Activated naive CD4-positive, alpha-beta T cell (primary cell): ENCODE measurements at places on chromosomes 12 and 14.

GRCh38 chr14:57018065-57018464 is 207.8 kb upstream of the OTX2 start:
- DNase-seq, result no peak

GRCh38 chr12:76764856-76765255 is 941 bp downstream of the ZDHHC17 start:
- DNase-seq, result no peak

DNA sequence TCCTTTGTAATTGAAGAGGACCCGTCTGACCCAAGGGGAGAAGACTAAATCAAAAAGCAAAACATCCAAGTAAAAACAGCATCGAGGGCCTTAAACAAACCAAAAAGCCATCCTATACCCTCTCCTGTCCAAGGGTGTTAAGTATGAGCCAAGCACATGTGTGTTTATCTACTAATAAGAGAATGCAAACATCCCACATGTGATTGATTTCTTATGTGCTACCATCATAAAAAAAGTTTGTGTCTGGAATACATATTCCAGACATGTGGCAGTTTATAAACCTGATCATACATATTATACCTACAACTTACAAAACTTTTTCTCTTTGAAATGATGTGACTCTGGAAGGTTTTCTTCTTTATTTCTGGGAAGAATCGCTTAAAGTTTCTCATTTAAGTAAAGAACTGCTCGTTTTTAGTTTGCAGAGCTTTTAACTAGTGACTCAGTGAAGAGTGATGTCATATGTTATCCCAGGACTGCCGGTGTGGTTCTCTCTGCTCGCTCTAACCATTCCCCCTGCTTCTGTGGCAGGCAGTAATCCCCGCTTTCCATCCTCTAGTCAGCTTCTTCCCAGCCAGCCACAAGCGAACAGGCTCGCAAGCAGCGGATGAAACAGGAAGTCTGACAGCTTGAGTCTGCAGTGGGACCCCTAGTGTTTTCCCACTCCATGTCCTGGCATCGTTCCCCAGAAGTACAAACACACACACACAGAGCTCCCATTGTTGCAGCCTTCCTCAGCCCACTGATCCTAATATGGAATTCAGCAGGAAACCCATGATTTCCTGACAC is 431 bp upstream of the RHOJ start:
- DNase-seq, result no peak

DNA sequence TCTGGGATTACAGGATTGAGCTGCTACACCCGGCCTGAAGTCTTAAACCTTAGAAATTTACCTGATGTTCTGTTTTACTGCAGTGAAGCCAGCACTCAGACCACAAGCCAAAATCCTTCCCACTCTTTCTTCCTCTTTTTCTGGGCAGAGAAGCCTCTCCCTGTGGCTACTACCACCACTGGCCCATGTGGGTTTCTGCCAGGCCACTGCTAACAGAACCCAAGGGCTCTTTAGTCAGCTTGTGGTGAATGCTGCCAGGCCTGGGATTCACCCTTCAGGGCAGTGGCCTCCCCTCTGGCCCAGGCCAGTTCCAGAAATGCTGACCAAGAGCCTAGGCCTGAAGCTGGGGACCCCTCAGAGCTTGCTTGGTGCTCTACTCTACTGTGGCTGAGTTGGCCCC is 35.3 kb downstream of the GAS2L3 start:
- DNase-seq, result no peak

DNA sequence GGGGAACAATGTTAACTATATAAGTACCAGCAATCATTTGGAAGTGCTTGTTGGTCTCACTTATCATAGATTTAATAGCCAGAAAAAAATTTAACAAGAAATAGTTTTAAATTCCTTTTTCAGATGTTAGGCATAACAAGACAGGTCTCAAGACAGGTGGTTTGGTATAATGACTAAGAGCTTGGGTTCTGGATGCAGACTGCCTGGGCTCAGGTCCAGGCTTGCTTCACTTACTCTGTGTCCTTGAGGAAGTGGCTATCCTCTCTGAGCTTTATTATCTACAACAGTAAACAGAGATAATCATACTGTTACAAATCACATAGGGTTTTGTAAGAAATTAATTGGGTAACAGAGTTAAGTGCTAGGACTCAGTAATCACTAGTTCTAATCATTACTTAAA is 338.0 kb upstream of the FLRT2 start:
- DNase-seq, result no peak

- no peak for DNase-seq
Measured at GRCh38 chr12:128290938-128291337, 24.0 kb downstream of the TMEM132C start.

DNA sequence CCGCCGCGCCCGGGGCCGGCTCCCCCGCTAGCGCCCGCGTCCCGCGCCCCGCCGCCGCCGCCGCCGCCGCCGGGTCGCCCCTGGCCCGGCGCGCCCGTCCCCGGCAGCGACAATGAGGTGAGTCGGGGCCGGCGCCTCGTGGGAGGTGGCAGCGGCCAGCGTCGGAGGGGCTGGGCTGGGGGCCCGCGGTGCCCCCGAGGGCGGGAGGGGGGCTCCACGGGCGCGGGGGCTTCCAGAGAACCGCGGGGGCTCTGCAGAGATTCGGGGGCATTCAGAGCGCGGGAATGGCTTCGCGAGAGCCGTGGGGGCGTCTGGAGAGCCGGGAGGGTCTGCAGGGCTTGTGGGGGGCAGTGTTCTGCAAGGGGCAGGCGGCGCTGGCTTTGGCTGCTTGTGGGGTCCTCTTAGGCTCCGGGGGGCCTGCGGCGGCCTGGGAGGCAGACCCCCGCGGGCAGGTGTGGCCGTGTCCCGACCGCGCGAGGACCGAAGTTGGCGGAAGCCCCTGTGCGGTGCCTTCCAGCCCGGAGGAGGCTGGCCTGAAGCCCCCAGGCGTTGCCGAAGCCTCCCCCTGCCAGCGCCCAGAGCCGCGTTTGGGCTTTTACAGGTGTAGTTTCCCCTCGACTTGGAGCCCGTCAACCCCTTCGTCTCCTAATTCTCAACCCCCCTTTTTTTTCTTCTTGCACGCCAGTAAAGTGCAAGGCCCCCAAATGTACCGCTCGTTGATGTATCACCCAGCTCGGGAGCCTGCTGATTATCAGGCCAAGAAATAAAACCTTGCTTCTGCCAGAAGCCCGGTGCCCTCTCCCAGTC is 93.1 kb upstream of the EVL start:
- DNase-seq, result no peak

GRCh38 chr14:29822430-29822709 is 105.3 kb downstream of the PRKD1 start:
- DNase-seq, result no peak

DNA sequence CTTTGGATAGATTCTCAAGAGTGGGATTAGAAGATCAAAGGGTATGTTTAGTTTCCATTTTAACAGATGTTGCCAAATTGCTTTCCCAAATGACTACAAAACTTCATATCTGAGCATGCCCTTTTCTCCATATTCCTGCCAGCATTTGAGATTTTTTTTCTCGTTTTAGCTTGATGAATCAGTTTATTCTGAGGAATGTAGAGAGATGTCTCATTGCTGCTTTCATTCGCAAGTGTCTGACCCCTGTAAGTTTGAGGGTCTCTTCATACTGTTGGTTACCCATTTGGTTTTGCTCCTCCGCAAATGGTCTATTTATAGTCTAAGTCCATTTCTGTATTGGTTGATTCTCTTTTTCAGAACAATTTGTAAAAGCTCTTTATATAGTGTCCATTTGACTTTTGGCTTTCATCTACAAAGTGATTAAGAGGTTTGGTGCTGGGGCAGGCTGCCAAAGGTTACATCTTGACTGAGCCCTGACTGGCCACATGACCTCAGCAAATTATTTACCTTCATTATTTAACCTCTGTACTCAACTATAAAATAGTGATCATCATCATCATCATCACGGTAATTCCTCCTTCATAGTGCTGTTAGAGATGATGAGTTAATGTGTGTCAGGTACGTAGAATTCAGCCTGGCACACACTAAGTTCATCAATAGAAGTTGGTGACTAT is 33.6 kb downstream of the HCAR2 start:
- DNase-seq, result no peak

DNA sequence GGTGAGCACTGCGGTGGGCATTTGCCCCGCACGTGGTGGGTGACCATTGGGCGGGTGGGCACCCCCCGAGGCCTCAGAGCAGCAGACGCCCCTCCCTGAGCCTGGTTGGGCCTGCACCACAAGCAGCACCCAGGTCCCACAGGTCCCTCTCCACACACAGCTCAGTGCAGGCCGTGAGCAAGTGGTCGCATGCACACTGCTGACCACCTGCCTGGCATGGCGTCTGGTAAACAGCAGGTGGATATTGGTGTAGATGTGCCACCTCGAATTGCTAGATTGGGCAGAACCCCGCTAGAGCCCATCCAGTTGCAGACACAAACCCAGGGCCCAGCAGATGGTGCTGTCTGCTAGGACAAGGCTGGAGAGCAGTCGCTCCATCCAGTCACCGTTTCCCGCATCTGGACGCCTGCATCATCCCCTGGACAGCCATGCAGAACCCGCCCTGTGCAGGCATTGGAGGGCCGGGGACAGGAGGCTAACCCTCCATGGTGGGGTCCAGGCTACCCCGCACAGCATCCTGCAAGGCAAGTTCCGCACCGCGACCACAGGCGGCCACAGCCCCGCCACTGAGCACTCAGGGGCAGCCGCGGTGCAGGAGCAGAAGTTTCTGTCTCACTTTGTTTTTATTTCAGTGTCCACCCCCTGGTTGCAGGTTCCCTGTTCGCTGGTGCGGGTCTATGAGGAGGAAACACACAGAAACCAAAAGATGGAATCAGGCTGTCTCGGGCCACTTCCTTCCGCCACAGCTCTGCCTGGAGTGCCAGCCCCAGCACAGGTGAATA is 45.6 kb upstream of the RIMBP2 start:
- DNase-seq, result no peak

DNA sequence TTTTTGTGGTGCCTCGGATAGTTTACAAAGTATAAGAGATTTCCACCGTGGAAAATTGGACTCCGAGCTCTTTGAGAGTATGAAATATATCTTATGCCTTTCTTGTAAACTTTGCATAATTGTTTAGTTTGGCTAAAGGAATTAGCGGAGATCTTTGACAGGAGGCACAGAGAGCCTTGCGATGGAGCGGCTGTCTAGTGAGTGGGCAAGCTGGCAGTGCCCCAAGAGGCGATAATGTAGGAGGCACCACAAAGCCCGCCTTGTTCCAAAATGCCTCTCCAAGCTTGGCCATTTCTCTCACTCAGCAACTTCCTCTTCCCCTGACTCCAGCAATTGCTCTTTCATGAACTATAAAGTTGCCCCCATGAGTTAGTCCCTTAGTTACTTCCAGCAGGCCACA is 270.1 kb upstream of the PRICKLE1 start:
- DNase-seq, result no peak

DNA sequence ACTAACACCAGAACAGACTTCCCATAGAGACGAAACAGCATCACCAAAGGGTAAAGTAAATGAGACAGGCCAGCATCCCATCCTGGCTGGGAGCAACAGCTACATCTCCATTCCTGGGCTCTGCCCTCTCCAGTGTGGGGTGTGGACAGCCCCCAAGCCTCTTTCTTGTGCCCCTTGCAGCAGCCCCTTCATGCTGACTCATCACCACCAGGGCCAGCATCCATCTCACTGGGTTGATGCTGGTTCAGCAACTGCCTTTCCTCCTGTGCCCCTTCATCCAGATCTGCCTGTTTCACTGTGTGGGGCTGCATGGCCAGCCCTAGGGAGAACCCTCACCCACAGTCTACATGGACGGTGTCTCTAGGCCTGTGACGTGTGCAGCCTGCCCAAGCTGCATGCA is 569.1 kb upstream of the TBX3 start:
- no peak for DNase-seq

- no peak for DNase-seq
Measured at GRCh38 chr12:120321382-120322202, 6.0 kb downstream of the PLA2G1B start.

DNA sequence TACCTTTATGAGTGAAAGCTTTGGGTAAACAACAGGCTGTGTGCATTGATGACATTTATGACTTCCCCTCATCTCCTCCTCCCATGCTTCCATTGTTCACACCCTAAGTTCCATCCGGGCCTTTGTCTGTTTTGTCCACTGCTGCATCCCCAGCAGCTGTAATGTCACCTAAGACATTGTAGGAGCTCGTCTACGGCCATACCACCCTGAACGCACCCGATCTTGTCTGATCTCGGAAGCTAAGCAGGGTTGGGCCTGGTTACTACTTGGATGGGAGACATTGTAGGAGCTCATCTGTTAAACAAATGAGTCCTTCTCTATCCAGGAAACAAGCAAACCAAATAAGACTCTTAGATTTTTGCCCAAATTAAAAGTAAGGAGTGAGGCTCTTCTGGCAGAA is 40.4 kb upstream of the SYCP3 start:
- no peak for DNase-seq

DNA sequence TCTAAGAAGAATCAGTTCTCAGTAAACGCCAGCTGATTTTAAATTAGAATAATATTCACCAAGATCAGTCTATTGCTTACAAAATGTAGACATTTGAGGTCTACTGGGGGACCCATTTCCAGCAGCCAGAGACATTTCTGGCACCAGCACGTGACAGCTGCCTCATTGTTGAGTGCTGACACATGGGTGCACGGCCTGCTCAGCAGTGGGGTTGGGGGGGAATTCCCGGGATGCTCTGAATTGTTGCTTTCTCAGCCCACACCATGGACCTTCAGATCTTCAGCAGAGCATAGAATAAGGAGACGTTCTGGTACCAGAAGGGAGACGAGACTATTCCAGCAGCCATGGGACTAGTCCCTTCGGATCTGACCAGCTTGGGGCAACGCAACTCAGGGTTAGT is 18.3 kb downstream of the PLEKHG7 start:
- no peak for DNase-seq

GRCh38 chr14:52563120-52563519 is 10.5 kb downstream of the GPR137C start:
- DNase-seq, result no peak

GRCh38 chr12:95571369-95571768 is 20.1 kb upstream of the USP44 start:
- no peak for DNase-seq

DNA sequence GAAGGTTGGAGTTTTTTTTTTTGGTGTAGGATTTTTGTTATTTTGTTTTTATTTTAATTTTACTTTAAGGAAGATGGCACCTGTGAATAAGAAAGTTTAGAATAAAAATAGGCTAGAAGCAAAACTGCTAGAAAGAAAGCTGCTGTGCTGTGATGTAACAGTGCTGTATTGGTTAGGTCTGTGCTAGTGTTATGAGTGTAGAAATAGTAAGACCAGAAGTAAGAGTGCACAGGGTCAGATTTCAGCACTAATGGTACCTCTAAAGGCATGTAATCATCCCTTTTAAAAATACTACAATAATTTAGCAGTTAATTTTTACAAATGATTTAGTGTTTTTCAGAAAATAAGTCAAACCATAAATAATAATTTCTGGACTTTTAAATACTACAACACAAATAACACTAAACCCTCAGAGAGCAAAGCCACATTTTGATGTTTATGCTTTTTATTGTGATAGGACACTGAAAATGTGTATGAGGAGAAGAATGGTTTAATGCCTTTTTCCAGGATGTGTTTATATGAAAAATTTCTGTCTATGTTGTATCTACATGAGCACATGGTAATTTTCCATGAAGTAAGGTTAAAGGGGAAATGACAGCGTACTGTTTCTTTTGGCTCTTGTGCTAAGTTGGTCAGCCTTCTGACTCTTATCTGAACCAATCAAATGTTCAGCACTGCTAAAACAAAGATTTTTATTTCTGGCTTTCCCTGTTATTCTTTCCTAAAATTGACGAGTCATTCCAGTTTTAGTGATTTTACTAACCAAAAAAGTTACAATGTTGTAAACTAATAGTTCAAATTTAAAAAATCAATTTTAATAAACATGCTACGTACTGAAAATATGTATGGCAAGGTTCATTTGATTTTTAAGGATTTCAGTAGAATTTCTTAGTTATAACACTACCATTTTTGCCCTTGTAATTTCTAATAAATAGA is 96.1 kb downstream of the PPHLN1 start:
- DNase-seq, result no peak
